ENCODE measurements at places on chromosomes 5 and 9.

DNA sequence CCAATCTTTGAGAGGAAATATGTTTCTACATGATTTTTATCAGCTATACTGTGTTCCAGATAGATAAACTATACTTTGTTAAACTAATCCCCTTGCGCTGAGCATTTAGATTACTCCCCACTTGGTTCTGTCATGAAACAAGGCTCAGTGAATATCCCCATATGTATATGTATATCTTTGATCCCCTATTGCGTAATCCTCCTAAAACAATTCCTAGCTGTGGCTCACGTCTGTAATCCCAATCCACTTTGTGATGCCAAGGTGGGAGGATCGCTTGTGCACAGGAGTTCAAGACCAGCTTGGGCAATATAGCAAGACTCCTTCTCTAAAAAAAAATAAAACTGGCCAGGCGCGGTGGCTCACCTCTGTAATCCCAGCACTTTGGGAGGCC, 2.7 kb downstream of the PHYHD1 start:
- no peak for DNase-seq

DNA sequence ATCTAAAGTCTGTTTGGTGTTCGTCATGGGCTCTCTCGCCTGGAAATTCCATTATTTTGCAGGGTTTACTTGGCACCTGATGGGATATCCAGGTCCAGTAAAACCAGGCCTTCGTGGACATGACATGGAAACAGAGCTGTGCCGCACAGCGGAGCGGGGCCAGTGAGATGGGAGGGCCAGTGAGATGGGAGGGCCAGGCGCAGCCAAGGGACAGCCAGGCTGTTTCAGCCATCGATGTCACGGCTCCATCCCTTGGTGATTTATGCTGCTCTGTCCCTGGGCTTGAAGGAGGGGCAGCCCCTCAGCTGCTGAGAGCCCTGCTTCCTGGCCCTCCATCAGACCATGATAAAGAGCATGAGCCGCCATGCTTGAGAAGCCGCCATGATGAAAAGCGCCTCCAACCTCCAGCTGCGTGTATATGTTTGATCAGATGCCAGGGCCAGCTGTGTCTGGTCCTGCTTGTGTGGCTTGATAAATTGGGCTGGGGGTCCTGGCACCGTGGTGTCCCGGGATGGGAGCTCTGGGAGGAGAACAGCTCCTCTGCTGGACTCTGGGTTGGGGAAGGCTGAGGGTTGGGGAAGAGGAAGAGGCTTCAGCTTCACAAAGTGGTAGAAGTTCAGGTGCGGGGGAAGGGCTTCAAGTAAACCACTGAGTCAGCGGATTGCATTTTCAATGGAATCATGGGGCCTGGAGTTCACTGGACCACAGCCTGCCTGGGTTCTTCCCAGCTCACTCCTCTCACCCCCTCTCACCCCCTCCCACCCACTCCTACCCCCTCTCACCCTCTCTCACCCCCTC, 6.1 kb upstream of the COL5A1 start:
- no peak for DNase-seq

DNA sequence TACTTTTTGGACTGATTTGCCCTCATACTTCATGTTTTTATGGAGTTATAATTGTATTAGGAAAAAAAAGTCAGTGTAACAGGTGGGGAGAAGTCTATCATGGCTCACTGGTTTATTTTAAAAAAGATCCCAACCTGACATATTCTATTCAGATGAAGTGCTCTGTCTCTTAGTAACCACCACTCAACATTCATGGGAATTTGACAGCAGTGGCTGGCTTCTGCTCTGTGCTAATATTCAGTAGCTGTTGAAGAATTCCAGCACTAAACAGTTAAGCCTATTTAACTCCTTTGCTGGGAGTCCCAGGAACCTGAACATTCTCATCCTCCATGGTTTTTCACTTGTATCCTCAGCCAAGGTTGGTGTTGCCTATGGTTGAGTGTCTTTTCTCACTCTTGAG, 23.1 kb downstream of the CMYA5 start:
- no peak for DNase-seq

DNA sequence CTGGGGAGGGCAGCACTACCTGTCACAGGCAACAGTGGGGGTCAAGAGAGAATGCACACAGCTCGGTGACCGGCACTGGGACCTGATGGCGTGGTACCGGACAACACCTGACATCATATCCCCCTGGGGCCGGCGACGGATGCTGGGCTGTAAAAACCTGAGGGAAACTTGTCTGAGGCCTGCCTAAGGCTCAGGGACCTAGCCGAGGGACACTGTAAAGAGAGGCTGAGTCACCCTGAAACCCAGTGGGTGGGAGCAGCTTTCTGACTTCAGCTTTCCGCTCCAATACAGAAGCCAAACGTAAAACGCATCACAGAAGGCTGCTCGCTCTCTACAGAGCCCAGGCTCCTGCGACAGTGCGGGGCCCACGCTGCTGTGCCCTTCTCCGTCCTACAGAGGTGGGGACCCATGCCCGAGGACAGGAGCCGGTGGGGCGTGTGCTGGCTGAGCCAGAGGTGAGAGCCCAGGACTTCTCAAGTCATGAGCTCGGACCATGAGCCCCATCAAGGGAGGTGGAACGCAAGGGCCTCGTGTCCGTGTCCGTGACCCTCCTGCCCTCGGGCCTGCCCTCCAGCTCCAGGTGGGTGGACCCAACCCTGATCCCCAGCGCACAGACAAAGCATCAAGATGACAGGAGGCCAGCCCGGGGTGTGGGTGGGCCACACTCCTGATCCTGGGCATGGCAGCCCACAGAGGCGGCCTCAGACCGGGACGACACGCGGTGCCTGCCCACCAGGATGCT, 5.3 kb downstream of the RALGDS start:
- DNase-seq: peak; percentile 47

DNA sequence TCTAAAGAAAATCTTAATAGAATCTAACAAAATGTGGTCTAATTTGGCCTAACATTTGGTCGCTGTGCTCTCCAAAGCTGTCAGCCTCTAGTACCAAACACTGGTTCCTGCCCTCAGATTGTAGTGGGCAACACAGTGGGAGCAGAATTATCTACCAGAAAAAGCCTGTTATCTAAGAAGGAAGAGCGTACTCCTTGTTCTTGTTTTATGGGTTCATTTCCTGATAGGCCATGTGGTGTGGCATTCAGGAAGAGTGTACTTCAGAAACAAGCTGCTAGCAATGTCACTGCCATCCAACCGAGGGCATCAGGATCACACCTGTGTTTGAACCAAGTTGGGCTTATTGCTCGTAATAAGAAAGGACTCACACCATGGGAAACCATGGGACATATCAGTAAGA, 487.9 kb upstream of the DAP start:
- no peak for DNase-seq

DNA sequence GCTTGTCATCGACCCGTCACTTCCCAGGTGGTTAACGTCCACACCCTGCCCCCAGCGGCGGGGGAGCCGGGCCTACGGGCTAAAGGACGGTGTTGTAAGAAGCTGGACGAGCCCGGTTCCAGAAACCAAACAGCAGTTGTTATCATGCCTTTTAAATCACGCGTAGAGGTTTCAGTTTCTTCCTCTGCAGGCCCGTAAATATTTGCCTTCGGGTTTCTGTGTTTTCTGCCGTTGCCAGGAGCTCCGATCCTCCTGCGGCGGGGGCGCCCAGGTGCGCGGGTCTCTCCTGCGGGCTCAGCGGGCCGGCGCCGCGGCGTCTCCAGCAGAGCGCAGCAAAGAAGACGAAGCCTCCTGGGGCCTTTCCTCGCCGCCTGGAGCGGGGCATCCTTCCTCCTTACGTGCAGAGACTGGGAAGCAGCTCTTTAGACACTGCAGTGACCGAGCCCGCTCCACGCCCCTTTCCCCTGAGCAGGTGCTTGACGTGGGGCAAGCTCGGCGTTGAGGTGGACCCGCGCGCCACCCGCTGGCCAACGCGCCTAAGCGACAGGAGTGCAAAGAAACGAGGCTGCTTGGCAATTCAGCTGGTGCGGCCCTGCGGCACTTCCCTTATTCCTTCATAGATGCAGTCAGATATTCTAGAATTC, 21.8 kb upstream of the TTC1 start:
- DNase-seq: peak; percentile 62

DNA sequence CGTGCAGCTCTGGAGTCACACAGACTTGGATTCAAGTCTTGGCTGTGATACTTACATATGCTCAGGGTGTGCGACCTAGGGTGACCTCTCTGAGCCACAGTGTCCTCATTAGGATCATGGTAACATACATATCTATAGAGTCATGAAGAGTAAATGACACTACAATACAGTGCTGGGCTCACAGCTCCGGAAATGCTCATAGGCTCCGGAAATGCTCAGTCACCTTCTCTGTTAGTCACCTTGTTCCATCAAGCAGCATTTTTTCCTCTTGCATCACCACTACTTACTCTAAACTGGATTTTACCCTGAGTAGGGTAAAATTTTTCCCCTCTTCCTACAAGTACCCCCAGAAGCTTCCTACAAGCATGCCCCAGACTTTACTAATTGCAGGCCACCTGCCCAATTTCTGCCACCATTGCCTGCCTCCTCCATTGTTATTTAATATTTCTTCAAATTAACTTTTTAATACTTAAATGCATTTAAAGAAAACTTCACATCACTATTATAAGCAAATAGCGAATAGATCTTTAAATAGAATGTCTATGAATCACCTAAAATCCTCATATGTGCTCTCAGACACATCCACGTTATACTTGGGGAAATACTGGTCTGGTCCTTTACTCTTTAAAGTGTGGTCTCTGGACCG, 147.6 kb upstream of the SPRY4 start:
- no peak for DNase-seq

GRCh38 chr5:57028161-57028560, 76.2 kb upstream of the MIER3 start:
- DNase-seq: no peak

- DNase-seq: no peak
These were observed 102.4 kb downstream of the CDK5RAP2 start for GRCh38 chr9:120477534-120478001.

DNA sequence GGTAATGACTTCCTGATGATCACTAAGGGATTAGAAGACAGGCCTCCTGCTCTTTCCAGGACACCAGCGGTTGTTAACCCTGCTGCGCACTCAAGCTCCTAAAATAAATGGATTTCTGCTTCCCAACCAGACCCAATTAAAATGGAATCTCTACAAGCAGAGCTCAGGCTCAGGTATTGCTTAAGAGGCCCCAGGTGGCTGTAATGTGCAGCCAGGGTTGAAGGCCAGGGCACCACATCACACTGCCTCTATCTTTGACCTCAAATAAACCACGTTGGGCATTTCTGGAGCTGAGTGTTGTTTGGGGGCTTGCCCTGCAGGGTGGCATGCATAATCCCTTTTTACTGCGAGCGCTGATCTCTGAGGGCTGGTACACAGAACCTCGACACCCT, 108.0 kb downstream of the FBXO38 start:
- DNase-seq: no peak

DNA sequence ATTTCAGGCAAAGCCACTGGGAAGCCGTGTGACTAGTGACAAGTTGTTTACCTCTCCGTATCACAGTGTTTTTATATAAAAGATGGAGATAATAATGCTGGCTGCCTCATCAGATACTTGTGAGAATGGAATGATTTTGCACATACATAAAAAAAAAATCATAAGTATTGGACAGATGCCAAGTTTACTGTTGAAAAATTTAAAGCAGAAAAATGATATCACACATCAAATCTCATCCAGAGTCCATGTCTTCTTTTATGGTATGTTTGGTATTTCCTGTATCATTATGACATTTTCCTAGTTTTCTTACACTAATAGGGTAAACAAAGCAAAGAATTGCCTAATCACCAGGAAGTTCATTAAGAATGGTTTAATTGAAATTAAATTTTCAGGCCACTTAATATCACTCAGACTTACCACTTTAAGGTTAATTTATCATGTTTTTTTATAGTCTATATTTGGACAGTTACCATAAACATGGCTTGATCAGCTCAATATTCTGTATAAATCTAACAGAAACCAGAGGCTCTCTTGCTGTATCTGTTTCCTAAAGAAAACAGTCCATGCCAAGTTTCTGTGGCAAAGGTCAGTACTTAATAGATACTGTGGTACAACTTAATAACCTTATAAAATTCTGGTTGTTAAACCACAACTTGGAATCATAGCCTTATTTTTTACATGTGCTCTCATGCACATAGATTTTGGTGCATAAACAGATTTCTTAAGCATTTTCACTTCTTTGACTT, 656.5 kb upstream of the RIOK2 start:
- no peak for DNase-seq

DNA sequence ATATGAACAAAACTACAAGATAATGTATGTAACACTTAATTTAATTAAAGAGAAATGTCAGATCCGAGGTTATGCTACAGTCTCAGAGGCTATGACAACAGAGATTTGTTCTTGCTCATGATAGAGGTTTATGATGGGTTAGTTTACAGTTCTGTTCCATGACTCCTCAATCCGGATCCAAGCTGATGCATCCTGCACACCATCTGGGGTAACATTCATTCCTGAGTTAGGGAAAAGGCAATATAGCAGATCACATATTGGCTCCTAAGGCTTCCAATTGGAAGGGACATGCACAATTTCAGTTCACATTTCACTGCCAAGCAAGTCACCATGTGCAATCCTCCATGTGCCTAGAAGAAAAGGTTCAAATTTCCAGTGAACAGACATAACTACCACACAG, 40.4 kb downstream of the ABLIM3 start:
- no peak for DNase-seq

GRCh38 chr9:17656889-17657288, 78.0 kb downstream of the SH3GL2 start:
- DNase-seq: no peak

DNA sequence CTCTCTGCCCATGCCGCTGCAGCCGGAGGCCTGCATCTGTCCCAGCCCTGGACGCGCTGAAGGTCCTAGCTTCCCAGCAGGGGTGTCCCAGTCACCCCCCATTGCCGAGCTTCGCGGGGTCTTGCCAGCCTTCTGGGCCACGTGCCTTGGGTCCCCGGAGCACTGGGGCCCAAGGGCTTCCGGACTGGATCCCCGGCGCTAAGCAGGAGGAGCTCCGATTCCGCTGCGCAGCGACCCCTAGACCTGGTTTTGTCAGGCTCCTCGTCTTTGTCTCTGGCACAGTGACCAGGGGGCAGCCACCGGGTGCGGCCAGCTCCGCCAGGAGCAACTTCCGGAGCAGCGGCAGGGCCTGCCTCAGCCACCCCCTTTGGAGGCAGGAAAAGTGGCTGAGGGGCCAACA, 3.3 kb upstream of the IRX1 start:
- DNase-seq: no peak

GRCh38 chr5:93649234-93649900, 66.3 kb downstream of the NR2F1 start:
- no peak for DNase-seq

- DNase-seq: no peak
These were observed 127.5 kb upstream of the CDKN2B start for GRCh38 chr9:22136461-22137096.

GRCh38 chr5:55865831-55866230, 14.7 kb downstream of the IL31RA start:
- no peak for DNase-seq

Data from activated T-helper 1 cell treated with anti-CD3 and anti-CD28 coated beads, Interleukin-2, amount 50 U/mL, for 16 hours (primary cell).